AG04450 (cell line): ENCODE measurements at places on chromosomes 2 and 18.

GRCh38 chr2:212237350-212238095 is 301.1 kb downstream of the ERBB4 start:
- DNase-seq, result no peak

DNA sequence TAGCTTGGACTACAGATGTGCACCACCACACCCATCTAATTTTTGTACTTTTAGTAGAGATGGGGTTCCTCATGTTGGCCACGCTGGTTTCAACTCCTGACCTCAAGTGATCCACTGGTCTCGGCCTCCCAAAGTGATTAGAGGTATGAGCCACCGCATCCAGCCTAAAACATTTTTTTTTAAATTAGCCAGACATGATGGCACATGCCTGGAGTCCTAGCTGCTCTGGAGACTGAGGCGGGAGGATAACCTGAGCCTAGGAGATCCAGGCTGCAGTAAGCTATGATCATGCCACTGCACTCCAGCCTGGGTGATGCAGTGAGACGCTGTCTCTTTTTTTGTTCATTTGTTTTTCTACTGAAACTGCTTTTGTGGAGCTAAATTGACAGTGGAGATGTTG is 64.6 kb upstream of the ATG16L1 start:
- DNase-seq, result no peak

DNA sequence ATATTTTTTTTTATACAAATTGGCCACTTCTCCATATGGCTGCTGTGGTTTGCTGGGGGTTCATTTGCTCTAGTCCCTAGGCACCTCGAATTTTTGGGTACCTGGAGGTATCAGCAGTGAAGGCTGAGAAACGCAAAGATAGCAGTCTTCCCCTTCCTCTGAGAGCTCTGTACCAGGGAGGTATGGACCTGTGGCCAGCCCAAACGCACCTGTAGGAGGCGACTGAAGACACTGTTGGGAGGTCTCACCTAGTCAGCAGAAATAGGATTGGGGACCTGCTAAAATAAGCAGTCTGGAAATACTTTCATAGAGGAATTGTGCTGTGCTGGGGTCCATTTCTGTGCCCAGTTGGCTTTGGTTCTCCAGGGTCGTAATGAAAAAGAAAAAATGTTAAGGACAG is 292.2 kb upstream of the CYP26B1 start:
- no peak for DNase-seq

DNA sequence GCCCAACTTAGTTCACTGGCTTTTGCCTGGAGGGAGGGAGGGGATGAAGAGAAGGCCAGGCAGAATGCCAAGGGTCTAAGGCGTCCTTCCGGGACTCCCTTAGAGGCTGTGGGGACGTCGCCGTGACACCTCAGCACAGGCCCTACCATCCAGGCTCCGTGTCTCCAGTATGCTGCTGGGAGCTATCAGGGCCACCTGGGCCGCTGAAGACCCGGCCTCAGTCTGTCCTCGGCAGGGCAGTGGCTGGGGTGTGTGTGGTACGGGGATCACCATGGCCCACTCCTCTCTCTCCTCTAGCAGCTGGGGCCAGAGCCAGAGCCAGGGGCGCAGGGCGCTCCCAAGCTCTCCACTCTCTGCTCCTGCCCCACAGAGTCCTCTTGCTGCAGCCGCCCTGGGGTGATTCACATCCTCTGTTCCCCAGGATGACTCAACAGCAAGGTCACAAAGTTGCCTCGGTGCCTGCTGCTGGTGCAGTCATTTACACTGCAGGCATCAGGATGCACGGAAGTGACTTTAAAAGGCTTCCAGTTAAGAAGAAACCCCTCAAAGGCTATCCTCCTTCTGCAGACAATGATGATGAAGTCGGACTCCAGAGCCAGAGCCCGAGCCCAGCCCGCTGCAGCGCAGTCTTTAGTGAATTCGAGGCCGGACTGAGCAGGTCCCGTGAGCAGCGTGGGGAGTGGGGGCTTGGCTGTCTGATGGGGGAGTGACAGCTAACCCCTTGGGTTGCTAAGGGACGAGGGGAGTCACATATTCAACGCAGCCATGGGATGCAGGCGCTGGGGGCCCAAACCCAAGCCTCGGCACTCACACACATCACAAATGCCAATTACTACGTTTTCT is 31.9 kb downstream of the SNORC start:
- peak; percentile 57 for DNase-seq

- DNase-seq, result no peak
Observed at GRCh38 chr2:117832905-117833613, 18.6 kb downstream of the DDX18 start.

- DNase-seq, result no peak
Observed at GRCh38 chr2:167575276-167575675, 672.1 kb downstream of the STK39 start.
